ENCODE measurements at places on chromosomes 3 and 15.

- DNase-seq: no peak
Observed at GRCh38 chr3:88963003-88963402, 144.4 kb upstream of the EPHA3 start.

- DNase-seq: no peak
Observed at GRCh38 chr15:56344336-56344735, 20.9 kb upstream of the TEX9 start.

GRCh38 chr15:100995471-100996430, 76.6 kb downstream of the LRRK1 start:
- no peak for DNase-seq

- peak; percentile 81 for DNase-seq
Observed at GRCh38 chr15:51737522-51738305, at the start of gene LYSMD2. TSS of gene LYSMD2 (minus strand) at chr15:51737655. CDS start at chr15:51737622, 33 bp downstream.

DNA sequence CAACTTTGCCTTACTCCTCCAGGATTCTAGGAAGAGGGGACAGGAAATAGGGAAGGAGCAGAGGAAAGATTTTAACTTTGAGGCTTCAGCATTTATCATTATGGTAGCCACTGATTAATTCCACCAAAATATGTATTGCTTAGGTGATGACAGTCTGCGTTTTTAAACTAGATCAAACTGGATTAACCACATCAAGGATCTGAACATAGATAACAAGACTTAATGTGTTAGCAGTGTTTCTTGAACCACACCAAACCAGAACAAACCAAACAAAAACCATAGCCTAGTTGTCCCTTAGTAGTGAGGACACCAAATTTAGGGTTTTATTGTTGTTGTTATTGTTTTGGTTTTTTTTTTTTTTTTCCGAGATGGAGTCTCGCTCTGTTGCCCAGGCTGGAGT, 113.5 kb upstream of the LMOD3 start:
- no peak for DNase-seq

GRCh38 chr3:186176373-186176990, 67.6 kb upstream of the ETV5 start:
- no peak for DNase-seq

DNA sequence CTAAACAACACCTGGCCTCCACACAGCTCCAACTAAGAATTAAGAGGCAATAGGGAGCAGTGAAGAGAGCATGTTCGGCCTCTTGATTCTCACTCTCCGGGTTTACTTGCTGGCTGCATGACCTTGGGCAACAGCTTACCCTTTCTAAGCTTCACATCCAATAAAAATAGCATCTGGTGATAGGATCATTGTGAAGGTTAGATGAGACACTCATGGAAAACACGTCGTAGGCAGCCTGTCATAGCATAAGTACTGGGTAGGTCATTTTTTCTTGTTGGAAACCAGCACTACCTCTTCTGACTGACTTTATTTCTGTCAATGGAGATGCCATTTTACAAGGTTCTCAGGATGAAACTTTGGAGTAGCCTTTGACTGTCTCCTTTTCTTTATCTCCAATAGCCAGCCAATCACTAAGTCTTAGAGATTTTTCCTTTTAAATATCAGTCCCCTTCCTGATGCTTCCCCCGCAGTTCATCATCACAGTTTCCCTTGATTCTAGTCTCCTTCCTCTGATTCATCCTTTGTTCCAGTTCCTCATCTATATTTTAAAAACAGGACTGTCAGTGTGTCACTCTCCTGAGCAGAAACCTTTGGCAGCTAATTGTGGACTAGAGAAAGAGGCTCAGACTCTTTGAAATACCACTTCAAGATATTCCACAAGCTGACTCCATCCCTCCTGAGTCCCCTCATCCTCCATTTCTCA, 271.5 kb downstream of the SLC9A9 start:
- no peak for DNase-seq

DNA sequence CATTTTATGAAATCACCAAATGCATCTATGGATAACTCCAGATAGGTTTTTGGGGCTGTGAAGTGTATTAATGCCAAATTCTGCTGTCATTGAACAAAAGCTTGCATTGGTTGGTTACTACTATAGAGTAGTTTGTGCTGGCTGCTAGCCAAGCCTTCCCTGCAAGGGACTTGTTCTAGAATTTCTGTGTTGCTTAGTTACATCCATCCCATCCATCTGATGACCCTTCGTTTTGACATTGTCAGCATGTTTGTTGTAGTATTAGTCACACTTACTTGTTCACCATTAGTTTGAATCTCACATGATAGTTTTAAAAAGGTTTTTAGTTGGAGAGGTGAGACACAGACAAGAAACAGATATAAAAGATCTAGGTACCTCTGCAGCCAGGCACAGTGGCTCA, 7.0 kb upstream of the NIPA2 start:
- no peak for DNase-seq

DNA sequence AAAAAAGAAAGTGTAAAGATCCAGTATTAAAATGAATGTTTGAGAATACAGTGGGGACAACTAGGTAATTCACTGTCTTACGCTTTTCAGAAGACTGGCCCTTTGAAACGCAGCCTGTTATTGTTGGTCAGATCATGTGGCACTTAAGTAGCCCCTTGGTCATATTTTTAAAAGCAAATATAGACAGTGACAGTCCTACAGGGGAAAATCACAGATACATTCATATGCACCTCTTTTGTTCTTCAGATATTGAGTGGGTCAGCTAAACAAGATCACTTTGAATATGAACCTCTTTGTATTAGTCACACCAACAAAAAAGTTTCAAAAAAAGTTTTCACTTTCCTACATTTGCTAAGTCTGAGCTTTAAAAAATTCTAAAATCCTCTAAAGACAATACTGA, 36.0 kb downstream of the TIGIT start:
- DNase-seq: no peak

DNA sequence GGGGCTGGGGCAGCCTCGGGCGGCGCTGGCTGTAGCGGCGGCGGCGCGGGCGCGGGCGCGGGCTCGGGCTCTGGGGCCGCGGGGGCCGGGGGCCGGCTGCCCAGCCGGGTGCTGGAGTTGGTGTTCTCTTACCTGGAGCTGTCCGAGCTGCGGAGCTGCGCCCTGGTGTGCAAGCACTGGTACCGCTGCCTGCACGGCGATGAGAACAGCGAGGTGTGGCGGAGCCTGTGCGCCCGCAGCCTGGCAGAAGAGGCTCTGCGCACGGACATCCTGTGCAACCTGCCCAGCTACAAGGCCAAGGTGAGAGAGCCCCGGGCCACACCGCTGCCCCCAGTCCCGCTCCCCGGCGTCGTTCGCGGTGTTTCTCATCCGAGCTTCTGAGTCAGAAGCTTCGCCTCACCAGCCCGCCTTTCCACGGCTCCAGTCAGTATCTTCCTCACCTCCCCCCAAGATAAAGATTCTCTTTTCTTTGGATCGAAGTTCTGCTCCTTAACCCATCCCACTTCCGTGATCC, 600 bp downstream of the FBXO45 start:
- DNase-seq: no peak

DNA sequence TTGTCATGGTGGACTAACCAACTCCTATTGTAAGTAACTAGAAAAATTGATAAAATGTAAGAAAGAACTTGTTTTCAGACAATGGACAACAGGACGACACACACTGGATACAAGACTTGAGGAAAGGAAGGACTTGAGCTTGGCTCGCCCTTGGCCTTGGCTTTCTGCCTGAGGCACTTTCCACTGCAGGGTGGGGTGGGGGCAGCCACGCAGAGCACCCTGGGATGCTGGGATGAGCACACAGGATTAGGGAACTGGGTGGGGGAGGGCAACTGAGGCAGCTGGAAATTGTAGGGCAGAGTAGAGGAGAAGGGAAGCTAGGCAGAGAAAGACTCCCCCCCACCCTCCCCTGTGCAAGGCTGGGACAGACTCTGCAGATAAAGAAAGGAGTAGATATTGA, 25.5 kb upstream of the HHATL start:
- DNase-seq: no peak

GRCh38 chr3:177726807-177727206, 529.5 kb upstream of the TBL1XR1 start:
- no peak for DNase-seq

DNA sequence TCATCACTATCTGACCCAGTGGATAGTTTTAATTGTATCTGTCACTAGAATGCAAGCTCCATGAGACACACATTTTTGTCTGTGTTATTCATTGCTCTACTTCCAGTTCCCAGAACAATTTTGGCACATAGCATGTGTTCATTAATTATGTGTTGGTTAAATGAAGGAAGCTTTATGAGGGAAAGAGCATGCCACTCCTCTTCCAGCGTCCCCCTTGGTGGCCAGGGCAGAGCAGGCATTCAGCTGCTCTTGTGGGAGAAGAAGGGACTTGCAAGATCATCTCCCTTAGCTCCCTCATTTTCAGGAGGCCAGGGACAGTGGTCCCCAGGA, 489 bp upstream of the GALNT15 start:
- peak; percentile 59 for DNase-seq

DNA sequence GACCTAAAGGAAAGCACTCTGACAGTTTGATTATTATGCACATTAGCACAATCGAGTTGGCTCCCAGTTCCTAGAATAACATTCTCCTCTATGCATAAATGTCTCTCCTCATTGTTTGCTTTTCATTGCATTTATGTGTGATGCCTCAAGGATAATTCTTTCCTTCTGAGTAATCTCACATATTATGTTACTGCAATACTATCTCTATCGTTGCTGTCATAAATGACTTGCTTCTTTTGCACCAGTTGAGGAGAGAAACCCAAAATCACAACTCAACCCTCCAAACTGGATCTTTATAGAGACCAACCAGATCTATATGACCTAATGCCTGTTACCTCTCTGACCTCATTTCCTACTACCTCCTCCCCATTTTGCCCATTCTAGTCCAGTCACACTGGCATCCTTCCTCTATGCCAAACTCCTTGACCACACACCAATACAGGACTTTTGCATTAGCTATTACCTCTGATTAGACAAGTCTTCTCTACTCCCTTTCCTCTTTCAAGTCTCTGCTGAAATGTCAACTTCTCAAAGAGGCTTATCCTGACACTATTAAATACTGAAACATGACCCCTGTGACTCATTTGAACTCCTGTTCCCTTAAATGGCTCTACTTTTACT, 1026.0 kb downstream of the TUSC7 start:
- DNase-seq: peak; percentile 42

DNA sequence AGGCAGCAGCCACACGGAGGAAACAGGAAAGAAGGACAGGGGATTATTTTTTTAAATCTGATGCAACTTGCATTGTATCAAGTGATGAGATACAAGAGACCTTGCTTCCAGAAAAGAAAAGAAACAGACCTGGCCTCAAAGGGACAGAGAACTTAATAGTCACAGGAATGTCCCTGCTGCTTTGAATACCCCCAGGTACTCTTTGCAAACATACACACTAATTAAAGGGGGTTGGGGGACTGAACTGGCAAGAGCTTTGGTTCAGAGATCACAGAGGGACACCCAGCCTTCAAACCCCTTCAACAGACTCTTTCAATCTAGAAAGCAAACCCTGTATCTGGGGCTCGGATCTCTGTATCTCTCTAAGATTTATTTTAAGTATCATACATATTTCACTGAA, 18.0 kb downstream of the TNIK start:
- DNase-seq: no peak

GRCh38 chr3:72451841-72452240, 396.4 kb downstream of the SHQ1 start:
- DNase-seq: no peak

DNA sequence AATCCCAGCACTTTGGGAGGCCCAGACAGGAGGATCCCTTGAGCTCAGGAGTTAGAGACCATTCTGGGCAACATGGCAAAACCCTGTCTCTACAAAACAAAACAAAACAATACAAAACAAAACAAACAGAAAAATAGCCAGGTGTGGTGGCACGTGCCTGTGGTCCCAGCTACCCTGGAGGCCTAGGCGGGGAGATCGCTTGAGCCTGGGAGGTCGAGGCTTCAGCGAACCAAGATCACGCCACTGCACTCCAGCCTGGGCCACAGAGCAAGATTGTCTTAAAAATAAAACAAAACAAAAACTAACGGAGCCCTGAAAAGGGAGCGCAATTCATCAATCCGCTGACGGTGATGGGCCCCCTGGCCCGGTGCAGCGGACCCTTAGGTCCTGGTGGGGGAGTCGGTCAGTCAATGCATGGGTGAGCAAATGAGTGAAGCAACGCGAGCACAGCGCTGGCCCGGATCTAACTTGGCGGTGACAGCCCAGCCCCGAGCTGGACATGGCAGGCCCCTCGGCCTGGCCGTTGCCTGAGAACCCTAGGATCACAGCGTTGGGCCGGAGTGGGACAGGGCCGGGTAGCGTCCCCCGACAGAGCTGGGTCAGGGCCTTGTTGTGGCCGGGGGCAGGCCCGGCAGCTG, 52.4 kb upstream of the BLM start:
- DNase-seq: peak; percentile 70

DNA sequence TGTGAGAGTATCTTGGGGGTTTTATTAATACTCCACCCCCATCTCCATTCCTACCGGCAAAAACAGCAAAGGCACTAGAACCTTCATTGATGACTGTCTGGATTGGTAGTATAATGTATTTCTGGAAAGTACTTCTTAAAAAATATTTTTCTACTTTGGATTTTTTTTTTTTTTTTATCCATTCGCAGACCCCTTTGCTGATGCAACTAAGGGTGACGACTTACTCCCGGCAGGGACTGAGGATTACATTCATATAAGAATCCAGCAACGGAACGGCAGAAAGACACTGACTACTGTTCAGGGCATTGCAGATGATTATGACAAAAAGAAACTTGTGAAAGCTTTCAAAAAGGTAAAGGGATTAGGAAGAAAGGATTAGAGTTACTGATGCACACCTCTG, 1.2 kb downstream of the EIF1B start:
- DNase-seq: no peak

- DNase-seq: no peak
Observed at GRCh38 chr15:39251413-39252133, 329.3 kb upstream of the THBS1 start.

DNA sequence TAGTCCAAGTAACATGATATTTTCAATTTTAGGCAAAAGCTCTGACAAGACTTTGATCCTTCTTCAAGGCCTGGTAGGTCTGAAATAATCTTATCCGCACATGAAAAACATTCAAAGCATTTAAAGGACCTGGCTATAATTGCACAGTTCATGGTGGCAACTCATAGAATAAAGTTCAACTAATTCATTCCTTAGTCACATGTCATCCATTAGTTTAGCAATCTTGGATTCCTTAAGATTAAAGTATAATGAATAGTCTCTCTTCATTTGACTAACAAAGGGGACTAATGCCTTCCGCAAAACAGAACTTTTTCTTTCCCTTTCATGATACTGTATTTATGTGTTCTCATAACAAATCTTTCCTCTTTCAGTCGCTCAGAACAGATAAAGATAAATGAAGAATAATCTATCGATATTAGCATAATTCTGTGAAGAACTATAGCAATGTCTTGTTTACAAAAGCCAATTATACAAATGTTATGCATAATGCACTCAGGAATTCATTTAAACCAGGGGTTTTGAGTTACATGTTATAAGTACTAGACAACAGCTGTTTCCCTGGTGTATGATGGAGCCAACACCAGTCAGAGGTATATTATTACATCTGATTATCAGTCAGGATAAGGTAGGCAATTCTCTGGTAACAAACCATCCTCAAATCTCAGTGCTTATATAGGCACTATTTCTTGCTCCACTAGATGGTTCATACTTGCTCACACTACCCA, 172.5 kb downstream of the POTEB3 start:
- DNase-seq: no peak

Data from AG20443 (cell line).